Mucosa of descending colon (tissue), 3 donors: ENCODE measurements at places on chromosomes 6 and 20. TPM values are rescaled to one million over a fixed set of nuclear protein-coding genes. Genes with fewer than 3 reads are reported as not detected.

DNA sequence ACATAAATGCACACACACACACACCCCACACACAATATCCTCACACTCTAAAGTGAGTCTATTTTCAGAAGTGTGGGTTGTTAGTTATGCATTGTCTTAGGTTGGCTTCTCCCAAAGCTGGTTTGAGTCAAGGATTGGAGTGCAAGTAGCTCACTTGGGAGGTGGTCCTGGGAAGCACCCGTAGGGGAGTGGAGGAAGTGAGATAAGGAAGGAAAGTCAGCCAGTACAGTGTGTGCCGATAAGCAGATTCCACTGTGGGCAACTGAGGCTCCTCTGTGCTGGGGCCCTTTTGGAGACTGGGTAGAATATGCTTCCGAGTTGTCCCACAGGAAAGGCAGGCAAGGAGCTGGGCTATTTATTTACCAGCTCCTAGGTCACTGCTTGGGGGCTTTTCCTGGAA lies 67.2 kb downstream of the PLCB4 start:
- no peak for DNase-seq

DNA sequence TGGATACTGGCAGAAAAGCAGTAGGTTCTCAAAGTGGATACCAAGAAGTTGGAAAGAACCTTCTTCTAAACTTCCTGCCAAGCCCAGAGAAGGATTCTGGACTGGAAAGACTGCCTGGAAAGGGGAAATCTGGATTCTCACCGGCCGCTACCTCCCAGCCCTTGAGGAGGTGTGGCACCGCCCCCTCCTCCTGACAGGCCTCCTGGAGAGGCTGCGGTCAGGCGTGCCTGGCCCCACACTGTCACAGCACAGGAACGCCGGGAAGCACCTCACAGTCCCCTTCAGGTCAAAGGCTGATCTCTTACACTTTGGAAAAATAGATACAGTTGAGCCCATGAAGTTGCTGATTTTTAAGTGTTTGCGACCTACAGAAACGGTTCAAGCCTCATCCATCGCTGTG lies 16.3 kb upstream of the PDE10A start:
- DNase-seq, result no peak

GRCh38 chr6:23435798-23436197 lies 690.2 kb upstream of the NRSN1 start:
- no peak for DNase-seq

- no peak for DNase-seq
These were observed 107.4 kb downstream of the PREX1 start for GRCh38 chr20:48720256-48720985.

Gene SCGN
- total RNA-seq, result 7.4 TPM

Gene KIAA0408
- total RNA-seq, result 25.0 TPM

DNA sequence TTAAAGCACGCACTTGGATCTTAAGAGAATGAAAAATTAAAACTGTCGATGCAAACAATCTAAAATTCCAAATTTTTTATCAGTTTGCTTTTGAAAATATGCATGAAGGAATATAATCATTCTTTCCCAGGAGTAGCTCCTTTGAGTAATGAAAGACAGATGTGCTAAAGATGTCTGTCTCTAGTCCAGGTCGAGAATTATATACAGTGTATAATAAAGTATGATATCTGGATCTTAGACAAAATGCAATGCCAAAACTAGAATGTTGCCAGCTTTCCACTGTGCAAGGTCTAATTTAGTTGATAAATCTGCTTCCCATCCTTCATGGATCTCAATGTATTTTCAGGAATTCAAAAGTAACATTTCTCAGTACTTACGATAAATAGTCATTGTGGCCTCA lies 65.1 kb upstream of the ADGRG6 start:
- DNase-seq, result no peak

Gene FAM209B
- total RNA-seq, result not detected

- no peak for DNase-seq
These were observed 59.7 kb upstream of the SAMD3 start for GRCh38 chr6:130282234-130282995.

Gene PHACTR1
- total RNA-seq, result 3.1 TPM

- no peak for DNase-seq
These were observed 261.8 kb upstream of the QKI start for GRCh38 chr6:163152701-163153100.

DNA sequence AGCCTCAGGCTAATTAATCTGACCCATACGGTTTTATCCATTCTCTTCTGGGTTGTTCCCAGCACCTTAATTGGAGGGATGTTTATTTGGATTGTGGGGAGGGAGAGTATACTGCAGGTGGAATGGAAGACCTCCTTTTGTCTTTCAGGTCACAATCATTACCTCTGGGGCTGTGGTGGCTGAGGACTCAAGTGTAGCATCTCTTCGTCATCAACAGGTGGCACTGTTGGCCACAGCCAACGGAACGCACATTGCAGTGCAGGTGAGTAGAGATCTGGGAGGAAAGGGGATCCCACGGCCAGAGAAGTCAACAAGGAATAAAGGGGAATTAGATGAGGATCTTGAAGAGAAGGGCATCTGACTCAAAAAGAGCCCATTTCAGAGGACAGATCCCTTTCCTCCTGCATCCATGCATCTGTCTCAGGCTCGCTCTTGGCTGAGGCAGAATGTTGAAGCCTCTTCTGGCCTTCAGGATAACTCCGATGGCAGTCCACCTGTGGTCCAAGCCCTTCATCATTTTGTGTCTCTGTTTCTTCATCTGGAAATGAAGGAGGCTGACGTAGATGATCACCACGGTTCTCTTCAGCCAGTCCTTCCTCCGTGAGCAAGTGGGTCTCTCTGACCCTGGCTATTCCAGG lies 3.2 kb upstream of the DEF6 start:
- DNase-seq, result no peak

DNA sequence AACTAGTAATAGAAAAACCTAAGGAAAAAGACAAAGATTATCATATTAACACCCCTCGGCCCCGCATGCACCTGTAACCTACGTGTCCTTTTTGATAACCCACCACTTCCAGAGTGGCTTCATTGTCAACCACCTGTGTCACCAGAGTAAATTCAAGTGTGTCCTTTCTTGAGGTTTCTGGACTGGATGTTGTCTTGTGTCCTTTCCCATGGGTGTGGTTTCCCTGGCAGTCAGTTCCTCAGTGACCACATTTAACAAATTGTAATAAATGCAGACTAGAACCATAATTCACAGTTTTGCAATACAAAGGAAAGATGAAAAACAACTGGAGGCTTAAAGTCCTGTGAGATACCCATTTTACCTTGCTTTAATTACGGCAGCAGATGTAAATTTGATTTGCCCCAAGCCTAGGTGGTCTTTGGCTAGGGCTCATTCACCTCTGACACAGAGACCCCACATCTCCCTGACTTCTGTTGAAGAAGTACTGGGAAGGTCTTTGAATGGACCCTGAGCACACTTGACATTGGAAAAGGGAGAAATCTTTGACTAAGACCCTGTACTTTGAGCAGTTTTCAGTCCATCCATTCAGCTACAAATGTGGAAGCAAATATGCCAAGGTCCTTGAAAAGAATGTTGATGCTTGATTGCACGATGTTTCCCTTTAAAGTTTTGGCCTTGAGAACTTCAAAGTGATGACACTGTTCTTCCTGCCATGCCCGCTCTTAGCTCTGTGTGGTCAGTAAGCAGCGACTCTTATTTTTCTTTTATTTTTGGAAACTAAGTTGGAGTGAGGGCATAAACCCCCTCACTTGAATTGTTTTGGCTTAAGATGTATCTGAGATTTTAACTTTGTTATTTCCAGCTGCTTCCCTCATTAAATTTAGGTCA lies 232.4 kb downstream of the UST start:
- DNase-seq, result no peak

GRCh38 chr6:89298680-89299465 lies 16.2 kb downstream of the GABRR2 start:
- no peak for DNase-seq

GRCh38 chr6:111810294-111811131 lies 62.7 kb downstream of the FYN start:
- no peak for DNase-seq

- DNase-seq, result no peak
These were observed 45.1 kb downstream of the MAFB start for GRCh38 chr20:40643891-40644290.

GRCh38 chr6:117494694-117495318 lies 12.3 kb downstream of the DCBLD1 start:
- no peak for DNase-seq

DNA sequence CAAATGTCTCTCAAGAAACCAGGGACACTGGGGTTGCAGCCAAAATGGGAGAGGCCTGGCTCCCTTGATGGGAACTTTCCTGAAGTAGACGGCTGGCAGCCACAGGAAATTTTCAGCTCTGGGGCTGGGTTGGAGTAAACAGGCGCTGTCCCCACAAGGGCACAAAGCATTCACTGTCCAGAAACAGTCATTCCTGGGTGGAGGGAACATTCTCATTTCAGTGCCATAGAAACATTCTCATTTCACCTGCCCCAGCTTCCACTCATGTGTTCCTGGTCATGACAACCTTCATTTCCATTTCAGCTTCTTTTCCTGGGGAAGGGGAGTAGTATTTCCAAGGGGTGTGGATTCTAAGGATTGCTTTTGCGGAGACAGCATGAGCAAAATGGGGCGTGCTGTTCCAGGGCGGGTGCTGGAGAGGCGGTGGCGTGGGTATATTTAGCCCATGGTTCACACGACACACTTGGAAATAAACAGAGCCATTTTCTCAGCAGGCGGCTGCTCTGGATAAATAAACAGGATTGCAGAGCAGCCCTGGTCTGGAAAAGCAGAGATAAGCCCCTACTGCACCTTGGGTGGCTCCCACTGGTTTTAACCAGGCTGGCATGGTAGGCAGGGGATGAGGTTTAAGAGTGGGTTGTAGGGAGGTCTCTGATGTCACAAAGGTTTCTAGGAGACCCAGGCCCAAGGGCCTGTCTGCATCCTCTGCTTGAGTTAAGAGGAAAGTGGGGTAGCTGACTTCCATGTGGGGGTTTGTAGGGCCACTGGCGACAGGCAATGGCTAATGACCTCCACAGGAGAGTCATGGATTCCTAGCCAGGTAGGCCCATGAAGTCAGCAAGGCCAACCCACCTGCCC lies 32.9 kb downstream of the COX4I2 start:
- DNase-seq, result peak; percentile 65

Gene DNMT3B
- 1.2 TPM for total RNA-seq

Gene GPX5
- total RNA-seq, result not detected
